ENCODE measurements at places on chromosomes 4 and X.
A peak's percentile ranks its signal among the peaks of the same experiment; 100 is the strongest.

GRCh38 chr4:22814906-22815305 lies 122.2 kb downstream of the GBA3 start:
- no peaks in the 10 kb centered on the region for H3K36me3 ChIP-seq
- no peaks in the 10 kb centered on the region for H3K27me3 ChIP-seq
- no peak overlapping the region for H3K4me3 ChIP-seq
- H3K27ac ChIP-seq = no peak overlapping the region
- H3K4me1 ChIP-seq = no peaks in the 10 kb centered on the region

DNA sequence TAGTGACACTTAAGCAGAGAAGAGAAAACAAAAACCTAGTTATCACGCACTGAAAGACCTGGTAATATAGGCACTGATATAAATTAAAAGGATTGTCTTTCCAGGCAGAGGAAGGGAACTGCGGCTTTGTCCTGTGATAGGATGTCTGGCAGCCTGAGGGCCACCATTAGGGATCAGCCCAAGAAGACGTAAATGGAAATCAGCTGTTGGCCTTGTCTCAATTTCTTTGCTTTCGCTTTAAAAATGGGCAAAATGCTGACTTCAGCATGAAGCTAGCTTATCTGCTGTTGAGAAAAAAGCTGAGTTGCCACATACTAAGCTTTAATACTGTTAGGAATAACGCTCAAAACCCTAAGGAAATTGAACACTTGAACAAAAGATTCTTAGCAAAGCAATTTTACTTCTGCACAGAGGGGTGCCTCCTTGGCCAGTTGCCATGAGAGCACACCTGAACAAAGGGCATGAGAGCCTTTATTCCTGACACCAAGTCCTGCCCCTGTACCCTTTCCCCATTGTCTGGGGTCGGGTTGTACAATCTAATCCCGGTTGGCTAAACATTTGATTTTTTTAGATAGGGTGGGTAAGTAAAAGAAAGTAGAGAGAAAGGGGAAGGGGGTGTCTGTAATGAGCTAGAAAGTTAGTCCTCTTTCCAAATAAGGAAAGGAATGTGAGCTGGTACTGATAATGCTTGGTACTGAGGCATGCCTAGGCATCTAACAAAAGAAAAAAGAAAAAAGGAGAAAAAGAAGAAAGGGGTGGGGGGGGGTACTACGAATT lies 85.1 kb upstream of the UCP1 start:
- peak overlapping the region; percentile 70 for H3K27ac ChIP-seq
- H3K36me3 ChIP-seq = peaks cover 47% of the 10 kb centered on the region
- no peak for DNase-seq
- H3K4me1 ChIP-seq = peaks cover 9% of the 10 kb centered on the region
- no peak overlapping the region for H3K4me3 ChIP-seq

GRCh38 chr4:156475322-156475721 lies 496.3 kb downstream of the PDGFC start:
- no peak overlapping the region for H3K4me3 ChIP-seq
- H3K27me3 ChIP-seq = no peaks in the 10 kb centered on the region
- no peaks in the 10 kb centered on the region for H3K4me1 ChIP-seq
- DNase-seq = no peak

GRCh38 chr4:140237616-140238350 lies 83.8 kb upstream of the MAML3 start:
- DNase-seq = no peak
- H3K4me3 ChIP-seq = no peak overlapping the region
- H3K4me1 ChIP-seq = peaks cover 12% of the 10 kb centered on the region

DNA sequence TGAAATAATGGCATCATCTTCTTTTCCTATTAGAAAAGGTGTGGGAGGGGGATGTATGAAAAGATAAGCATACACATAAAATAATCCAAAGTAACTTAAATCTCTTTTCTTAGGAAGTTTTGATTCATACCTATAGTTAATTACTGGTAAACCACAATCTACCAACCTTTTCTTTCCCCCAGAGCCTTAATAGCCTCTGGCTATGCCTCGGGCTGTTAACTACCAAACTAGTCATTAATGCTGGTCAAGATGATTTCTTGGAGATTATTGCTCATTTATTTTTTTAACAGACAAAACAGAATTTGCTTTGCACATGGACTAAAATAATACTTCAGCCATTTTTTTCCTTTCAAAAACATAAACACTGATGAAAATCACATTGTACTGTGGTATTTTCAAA lies 16.9 kb downstream of the NAA11 start:
- no peak overlapping the region for H3K27ac ChIP-seq
- H3K27me3 ChIP-seq = no peaks in the 10 kb centered on the region
- H3K4me1 ChIP-seq = no peaks in the 10 kb centered on the region
- H3K36me3 ChIP-seq = no peaks in the 10 kb centered on the region
- H3K4me3 ChIP-seq = no peak overlapping the region
- no peak for DNase-seq

All from memory B cell (primary cell).